ENCODE measurements at places on chromosomes 12 and 14. TPM values are rescaled to one million over a fixed set of nuclear protein-coding genes. Genes with fewer than 3 reads are reported as not detected.

GRCh38 chr12:2295941-2296461 lies 243.2 kb downstream of the CACNA1C start:
- DNase-seq, result no peak

The VWF gene
- 117 TPM for total RNA-seq

The TAS2R30 gene
- 8.6 TPM for total RNA-seq

GRCh38 chr12:108021141-108021540 lies 107.9 kb upstream of the WSCD2 start:
- DNase-seq, result no peak

DNA sequence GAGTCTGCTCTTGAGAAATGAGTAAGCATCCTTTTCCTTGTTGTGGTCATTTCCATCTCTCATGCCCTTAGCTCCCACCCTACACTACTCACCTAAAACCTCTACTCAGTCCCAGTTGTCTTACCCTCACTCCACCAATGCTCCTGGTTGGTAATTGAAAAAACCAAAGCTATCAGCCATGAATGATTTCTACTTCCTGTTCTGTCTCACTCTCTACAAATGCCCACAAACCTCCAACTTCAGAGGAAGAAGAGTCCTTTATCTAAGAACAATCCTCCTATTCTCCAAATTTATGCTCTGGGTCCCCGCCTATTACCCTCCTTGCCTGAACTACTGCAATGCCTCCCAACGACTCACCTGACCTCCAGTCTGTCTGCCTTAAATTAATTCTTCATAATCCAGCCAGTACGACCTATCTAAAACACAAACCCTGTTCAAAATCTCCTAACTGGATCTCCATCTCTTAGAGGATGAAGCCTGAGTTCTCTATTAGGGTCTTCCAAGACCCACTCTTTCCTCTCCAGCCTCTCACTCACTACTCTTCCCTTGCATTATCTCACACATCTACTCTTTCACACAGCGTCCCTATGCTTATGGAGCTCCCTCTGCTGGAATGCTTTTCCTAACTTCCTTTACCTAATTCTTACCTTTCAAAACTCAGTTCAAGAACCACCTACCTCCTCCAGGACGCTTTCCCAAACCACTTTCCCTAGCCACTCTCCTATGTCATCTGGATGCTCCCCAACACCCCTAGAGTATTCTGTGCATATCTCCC lies 2.2 kb downstream of the DHRS1 start:
- DNase-seq, result no peak

The FGF6 gene
- total RNA-seq, result not detected

The KCNH5 gene
- 0.33 TPM for total RNA-seq

DNA sequence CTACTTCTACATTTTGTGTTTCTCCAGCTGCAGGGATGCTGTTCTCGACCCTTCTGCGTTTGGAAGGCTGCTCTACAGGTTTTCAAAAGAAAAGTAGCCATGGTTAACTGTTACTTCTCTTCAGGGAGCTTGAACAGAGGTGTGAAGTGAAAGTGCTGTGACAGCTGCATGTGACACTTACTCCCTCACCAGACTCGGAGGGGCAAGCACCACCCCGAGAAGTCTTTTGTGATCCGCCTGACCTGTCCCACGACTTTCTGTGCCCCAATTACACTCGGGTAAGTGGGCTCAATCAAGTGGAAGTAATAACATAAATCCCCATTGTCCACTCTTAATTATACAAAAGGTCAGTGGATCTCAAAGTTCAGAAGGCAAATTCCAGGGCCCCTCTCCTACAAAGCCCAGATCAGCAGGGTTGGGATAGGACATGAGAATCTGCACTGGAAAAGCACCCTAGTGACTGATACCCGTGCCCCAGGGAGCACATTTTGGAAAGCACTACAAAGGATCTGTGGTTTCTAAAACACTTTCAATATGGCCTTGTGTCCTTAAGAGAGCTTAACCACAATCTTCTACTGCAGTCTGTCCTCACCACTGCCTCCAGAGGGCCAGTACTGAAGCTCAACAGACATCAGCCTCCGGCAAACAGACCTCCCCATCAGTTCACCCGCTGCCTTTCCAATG lies 11.5 kb downstream of the FICD start:
- no peak for DNase-seq

GRCh38 chr12:103348935-103349334 lies 146.8 kb downstream of the C12orf42 start:
- DNase-seq, result no peak

The RBM23 gene
- 194 TPM for total RNA-seq

DNA sequence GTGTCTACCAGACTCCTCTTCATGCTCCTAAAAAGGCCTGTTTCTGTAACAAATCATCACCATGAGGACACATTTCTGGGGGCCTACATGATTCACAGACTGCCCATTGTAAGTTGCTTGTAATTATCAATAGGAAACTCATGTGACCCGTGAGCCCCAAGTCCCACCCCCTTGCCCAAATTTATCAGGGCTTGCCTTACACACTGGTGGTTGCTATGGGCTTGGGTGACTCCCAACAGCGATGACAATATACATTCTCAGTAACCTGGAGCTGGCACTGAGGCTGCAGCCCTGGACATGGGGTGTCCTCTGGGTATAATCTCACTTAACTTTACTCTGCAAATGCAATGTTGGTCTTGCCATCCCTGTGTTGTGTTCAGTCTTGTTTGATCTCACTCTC lies 149.2 kb downstream of the NRXN3 start:
- DNase-seq, result no peak

DNA sequence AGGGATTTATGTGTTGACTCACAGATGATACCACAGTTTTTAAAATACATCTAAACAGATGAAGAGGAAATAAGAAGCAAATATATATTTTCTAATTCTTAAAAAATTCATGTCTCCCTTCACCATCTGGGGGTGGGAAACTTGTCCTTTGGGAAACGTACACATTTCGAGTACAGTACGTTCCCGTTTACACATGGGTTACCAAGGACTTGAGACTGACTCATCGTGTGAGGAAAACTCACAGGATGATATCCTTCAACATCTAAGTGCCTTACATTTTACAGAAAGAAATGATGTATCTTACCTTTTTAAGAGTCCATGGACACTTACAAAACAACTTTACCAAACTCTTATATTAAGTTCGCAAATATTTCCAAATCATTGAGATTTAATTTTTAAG lies 16.0 kb upstream of the FBLN5 start:
- no peak for DNase-seq

GRCh38 chr12:129659961-129660622 lies 243.7 kb downstream of the TMEM132D start:
- DNase-seq, result no peak

GRCh38 chr12:51362307-51362706 lies 15.8 kb upstream of the CELA1 start:
- DNase-seq, result no peak

DNA sequence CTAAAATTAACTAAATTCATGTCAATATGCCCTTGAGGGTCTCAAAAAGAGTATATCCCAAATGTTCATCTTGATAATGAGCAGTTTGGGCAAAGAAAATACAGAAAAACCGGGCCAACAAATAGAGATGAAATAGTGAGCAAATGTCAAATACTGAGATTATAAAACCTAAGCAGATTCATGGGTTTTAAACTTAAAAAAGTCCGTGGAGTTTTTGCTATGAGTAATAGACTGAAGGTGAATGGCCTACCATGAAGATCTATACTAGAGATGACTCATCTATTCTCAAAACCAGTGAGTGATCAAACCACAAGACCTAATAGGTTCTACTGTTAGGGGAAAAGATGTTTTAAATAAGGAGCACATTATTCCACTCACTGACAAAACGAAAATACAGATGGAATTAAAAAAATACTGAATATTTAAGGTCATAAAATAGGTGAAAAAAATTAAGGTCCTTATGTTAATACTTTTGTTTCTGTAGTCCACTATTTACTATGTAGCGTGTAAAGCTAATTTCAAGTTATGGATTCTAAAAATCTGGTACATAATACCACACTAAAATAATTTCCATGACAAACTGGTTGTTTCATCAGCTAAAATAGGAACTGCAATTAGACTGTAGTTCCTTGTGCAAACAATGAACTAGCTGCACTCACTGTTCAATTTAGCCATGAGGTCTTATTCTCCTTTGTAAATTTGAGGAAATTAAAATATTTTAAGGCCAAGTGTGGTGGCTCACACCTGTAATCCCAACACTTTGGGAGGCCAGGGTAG lies 5.0 kb downstream of the HNRNPC start:
- DNase-seq, result no peak

GRCh38 chr12:2776129-2776806 lies 18.5 kb upstream of the FKBP4 start:
- no peak for DNase-seq

DNA sequence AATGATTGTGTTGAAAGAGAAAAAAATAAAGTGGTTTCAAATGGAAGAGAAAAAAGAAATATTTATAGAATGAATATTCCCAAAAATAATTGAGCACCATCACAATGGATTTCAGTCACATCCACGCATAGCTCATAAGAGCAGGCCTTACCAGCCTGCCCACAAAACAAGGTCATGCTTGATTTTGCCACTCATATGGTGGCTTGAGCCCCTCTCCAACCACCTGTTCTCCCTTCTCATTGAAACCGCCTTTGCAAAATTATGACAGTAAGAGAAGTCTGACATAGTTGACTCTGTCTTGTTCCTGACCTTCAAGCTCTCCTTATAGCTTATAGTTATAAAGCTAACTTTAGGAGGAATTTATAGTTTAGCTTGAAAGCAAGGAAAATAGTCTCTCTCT lies 33.3 kb upstream of the NAP1L1 start:
- no peak for DNase-seq

GRCh38 chr14:101123618-101124510 lies 220.3 kb upstream of the RTL1 start:
- no peak for DNase-seq

DNA sequence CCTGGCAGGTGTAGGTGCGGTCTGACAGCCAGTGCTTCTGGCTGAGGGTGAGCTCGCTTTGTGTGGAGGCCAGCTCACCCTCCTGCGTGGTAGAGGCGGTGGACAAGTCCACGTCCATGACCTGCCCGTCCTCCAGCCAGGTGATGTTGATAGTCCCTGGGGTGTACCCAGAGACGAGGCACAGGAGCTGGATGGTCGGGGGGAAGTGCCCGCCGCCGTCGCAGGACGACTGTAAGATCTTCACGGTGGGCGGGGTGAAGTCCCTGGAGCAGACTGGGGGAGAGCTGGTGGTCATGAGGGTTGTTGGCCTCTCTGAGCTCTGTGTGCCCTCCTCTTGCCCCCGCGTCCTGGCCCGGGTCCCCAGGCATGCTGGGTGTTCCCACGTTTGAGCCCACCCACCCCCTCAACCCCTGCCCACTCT lies 74.6 kb downstream of the TMEM121 start:
- peak; percentile 44 for DNase-seq
